Heart right ventricle (tissue), 16 donors: ENCODE measurements at places on chromosomes 2 and 18. TPM values are rescaled to one million over a fixed set of nuclear protein-coding genes. Genes with fewer than 3 reads are reported as not detected.

C2orf80 gene
- polyA plus RNA-seq = not detected

SKA1 gene
- polyA plus RNA-seq = 0.12 TPM

STARD6 gene
- polyA plus RNA-seq = not detected

DNA sequence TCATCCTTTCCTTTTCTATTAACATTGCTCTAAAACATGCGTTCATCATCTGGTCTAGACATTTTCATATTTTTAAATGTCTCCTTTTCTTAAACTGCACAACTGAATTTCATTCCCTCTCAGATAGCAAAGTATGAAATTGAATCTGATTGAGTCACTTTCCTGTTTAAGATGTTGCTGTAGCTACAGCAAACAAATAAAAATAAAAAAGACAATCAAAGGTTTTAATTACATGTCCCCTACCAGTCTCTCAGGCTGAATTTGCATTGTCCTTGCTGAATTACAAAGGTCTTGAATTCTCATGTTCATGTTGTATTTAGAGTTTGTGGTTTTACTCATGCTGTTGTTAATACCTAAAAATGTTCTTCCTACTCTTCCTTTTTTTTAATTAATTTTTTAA, 537.9 kb upstream of the LRATD1 start:
- H3K27ac ChIP-seq = no peak overlapping the region
- H3K4me3 ChIP-seq = no peak overlapping the region
- H3K36me3 ChIP-seq = no peaks in the 10 kb centered on the region
- no peak for DNase-seq
- no peaks in the 10 kb centered on the region for H3K4me1 ChIP-seq
- no peaks in the 10 kb centered on the region for H3K27me3 ChIP-seq

DNA sequence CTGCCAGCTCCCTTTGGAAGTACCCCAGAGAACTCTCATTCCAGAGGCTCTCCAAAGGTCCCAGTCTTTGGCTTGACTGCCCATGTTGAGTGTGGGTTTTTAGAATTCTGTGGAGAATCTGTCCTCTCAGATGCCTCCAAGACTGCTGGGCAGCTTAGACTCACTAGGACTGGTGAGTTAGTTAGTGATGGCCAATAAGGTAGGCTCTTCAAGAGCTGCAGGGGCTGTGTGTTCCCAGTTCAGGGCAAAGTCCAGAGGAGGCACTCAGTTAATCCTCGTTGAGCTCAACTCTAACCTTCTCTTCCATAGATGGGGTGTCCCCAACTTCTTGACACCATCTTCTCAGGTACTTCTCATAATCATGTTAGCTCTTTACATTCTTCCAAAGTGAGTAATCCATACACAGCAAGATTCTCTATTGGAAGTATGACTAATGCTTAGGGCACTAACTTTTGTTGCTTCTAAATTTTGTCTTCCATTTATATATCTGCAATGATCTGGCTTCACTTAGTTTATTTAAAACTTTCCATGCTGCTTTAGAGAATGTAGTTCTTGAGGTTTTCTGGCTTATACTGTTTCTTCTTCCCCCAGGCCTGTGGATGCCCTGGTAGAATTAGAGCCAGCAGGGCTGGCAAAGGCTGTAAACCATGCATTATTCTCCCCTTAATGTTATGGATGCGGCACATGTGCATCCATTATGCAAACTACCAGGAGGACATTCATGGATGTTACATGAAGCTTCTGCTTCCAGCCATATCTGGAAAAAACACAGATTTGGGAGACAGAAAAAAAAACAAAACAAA, 88.9 kb downstream of the POLE4 start:
- H3K4me1 ChIP-seq = peaks cover 10% of the 10 kb centered on the region
- no peak overlapping the region for H3K27ac ChIP-seq
- no peak overlapping the region for H3K4me3 ChIP-seq
- no peak for DNase-seq

DNA sequence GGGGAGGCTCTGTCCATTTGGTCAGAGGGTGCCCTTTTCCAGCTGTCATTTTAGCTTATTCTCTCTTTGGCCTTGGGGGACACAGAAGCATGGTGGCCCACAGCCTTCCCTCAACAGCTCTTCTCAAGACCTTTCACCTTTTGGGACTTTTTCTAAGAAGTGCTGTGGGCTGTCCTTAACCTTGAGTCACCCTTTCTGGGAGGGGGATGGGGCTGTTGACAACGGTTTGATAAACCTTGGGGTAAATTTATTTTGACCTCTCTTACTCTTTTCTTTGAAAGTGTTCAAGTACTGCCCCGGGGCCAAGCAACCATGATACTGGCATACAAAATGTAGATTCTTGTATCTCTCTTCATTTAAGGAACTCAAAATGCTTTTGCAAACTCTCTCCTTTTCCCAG, 13.7 kb downstream of the IGFBP5 start:
- no peak for DNase-seq
- no peaks in the 10 kb centered on the region for H3K27me3 ChIP-seq
- H3K27ac ChIP-seq = peak overlapping the region; percentile 85
- H3K36me3 ChIP-seq = no peaks in the 10 kb centered on the region
